GM04504 (cell line): ENCODE measurements at places on chromosomes 13 and 19.

DNA sequence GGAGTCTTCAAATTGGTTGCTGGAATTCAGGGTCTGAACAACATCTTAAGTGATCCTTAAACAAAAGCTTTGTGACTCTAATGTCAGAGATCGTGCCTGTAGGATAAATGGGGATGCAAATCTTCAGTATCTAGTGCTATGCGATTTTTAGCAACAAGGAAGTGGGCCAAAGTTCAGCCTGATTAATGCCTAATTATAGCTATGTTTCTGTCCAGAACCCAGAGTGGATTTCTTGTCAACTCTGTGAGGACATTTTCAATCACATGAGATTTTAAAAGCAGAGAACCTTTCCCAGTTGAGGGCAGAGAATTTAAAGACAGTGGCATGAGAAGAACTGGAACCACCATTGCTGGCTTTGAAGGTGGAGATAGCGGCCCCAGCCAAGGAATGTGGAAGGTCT is 84.3 kb upstream of the PCDH9 start:
- no peak for DNase-seq

DNA sequence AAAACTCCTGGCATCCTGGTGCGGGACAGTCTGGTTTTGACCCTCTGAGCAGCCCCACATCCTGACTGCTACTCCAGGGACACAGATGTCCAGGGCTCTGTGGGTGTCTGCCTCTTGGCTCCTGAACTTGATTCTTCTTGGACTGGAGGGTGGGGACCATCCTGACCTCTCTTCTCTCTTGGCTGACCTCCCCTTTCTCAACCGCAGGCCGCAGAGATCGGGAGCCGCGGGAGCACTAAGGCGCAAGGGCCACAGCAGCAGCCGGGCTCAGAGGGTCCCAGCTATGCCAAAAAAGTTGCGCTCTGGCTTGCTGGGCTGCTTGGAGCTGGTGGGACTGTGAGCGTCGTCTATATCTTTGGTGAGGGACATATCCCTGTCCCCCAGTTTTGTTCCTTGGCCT is 1.0 kb downstream of the TIMM50 start:
- no peak for DNase-seq

DNA sequence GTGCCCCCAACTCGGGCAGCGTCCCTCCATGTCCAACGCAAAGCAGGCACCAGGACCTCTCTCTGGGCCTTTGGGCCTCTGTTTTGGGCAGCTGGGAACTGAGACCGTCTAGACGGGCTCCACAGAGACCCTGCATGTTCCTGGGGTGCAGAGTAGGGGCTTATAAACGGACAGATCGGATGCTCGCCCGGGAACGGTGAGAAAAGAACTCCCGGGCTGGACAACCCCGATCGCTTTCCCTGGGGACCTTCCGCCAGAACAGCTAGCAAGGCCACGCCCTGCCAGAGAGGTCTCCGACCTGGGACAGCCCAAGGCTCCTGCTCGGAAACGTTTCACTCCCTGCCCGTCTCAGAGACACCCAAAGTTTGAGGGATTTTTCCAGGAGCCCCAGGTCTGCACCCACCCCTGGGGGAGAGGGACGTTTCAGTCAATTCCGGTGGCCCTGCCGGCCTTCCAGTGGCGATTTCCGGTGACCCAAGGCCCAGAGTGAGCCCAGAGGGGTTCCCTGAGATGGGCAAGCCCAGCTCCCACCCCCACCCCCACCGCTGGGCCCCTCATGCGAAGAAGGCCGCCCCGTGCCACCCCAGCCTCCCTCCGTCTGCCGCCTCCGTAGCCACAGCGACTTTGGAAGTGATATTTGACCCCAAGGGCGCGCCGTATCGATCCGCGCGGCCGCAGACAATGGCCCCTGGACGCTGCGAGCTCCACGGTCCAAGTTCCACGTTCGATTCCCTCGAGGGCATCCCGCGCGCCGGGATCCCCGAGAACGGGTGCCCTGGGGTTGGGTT is 1.7 kb downstream of the NR2F6 start:
- no peak for DNase-seq

GRCh38 chr19:11177592-11177991 is 19.8 kb downstream of the KANK2 start:
- DNase-seq: no peak

DNA sequence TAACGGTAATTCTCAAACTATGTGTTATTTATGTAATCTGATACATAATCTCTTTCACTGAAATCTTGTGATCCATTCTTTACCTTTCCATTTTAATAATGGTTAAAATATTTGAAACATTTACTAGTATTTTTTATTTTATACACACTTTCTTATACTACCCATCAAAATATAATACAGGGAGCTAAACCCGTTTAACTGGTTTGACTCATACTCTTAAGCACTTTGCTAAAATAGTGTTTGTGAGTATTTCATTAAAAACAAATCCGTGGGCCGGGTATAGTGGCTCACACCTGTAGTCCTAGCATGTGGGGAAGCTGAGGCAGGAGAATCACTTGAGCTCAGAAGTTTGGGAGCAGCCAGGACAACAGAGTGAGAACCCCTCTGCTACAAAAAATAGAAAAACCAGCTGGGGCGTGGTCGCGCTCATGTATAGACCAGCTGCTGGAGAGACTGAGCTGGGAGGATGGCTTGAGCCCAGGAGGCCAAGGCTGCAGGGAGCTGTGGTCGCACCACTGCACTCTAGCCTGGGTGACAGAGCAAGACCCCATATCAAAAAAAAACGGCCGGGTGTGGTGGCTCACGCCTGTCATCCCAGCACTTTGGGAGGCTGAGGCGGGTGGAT is 43.8 kb upstream of the DCUN1D2 start:
- no peak for DNase-seq

GRCh38 chr19:2475018-2475701 is 767 bp upstream of the GADD45B start:
- DNase-seq: no peak

DNA sequence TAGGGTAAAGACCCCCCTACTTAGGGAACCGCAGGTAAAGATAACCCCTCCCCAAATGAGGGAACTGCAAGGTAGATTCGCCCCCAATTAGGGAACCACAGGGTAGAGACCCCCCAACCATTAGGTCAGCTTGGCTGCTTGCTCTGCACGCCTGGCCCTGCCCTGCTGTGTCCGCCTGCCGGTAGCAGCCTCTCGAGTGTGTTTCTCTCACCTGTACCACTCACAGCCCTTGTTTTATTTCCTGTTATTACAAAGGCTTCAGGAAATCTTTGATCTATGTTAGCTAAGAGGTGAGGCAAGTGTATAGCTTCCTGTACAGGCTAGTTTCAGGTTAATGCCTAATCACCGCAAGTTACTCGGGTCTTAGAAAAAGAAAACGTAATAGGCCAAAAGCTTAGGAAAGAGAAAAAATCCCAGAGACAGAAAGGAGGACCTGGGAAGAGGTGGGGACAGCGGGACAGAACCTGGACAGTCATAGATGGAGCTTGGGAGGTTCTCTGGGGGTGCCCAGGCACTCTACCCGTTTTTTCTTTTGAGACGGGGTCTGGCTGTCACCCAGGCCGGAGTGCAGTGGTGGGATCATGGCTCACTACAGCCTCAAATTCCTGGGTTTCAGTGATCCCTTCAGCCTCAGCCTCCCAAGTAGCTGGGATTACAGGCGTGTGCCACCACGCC is 23.1 kb upstream of the EIF3G start:
- DNase-seq: no peak

DNA sequence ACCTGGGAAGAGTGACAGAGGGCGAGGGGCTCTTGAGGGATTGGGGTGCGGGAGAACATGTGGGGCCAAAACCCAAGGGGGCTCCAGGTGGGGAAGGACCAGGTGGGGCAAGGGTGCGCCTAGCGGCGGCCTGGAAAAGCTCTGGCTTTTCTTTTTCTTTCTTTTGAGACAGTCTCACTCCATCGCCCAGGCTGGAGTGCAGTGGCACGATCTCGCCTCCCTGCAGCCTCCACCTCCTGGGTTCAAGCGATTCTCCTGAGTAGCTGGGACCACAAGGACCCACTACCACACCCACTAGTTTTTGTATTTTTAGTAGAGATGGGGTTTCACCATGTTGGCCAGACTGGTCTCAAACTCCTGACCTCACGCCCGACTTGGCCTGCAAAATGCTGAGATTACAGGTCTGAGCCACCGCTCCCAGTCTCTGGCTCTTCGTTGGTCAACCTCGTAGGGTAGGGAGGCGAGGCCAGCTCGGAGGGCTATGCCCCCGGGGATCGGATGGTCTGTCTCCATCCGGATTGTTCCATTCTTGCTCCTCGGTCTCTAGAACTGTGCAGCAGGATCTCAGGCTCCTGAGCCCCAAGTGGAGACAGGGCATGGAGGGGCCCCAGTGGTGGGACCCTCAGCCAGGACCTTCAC is 3.7 kb downstream of the GADD45B start:
- no peak for DNase-seq

- no peak for DNase-seq
Observed at GRCh38 chr19:19381007-19381926, 24.2 kb upstream of the GATAD2A start.

DNA sequence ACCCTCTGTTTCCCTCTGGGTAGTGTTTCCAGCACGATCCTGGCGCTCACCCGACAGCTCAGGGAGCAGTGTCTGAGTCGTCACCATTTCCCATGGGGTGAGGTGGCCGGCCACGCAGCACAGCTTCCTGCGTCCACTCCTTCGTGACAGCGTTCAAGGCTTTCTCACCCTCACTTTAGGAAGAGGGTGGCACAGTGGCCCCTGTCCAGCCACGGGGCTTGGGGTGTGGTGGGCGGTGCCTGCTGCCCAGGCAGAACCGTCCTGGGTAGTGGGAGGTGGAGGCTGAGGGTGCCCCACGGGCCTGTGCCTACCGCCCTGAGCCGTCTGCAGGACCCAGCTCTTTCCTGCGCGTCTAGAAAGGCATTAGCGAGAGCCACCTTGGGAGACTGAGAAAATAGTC is 21.9 kb downstream of the LAMP1 start:
- DNase-seq: no peak

GRCh38 chr19:57317503-57317902 is 2.8 kb upstream of the ZNF543 start:
- DNase-seq: no peak

DNA sequence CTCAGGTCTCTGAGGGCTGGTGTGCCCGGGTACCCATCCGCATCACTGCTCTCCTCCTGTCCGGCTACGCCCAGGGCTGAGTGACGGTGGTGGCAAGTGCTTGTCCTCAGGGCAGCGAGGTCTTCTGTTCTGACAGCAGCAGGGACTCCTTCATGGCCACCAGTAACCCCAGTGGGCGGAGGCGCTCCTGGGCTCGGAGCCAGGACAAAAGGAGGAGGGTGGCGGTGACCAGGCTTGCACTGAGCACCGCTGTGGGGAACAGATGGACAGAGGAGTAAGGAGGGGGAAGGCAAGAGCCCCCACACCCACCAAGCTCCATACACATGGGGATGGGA is 5.8 kb downstream of the CD320 start:
- DNase-seq: no peak

DNA sequence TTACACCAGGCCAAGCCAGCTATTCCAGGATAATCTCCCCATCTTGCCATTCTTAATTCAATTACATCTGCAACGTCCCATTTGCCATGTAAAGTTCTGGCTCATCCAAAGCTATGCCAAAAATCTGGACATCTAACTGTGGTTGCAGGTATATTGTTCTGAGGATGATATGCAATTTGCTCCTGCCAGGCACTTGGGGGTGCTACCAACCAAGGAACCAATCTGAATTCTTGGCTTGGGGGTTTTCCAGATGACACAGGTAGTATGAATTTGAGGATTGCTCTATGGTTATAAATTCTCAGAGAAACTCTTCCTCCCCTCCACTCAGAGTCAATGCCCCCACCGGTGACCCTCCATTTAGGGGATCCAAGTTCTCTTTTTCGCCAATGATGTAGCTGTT is 33.0 kb downstream of the CRYL1 start:
- DNase-seq: no peak

GRCh38 chr13:109110159-109110558 is 480.7 kb downstream of the MYO16 start:
- DNase-seq: no peak
